ENCODE measurements at places on chromosomes 6 and 20. TPM values are rescaled to one million over a fixed set of nuclear protein-coding genes. Genes with fewer than 3 reads are reported as not detected.

- no peaks in the 10 kb centered on the region for H3K4me1 ChIP-seq
- no peak for DNase-seq
Observed at GRCh38 chr6:13355999-13356785, 27.9 kb upstream of the TBC1D7 start.

- DNase-seq: no peak
- H3K4me3 ChIP-seq: peak overlapping the region; percentile 4
- peaks cover 60% of the 10 kb centered on the region for H3K27me3 ChIP-seq
- H3K4me1 ChIP-seq: peaks cover 22% of the 10 kb centered on the region
Observed at GRCh38 chr6:5998711-5999687, 7.7 kb downstream of the NRN1 start.

- H3K4me1 ChIP-seq: no peaks in the 10 kb centered on the region
- no peak for DNase-seq
- no peaks in the 10 kb centered on the region for H3K27me3 ChIP-seq
Observed at GRCh38 chr6:82084324-82084920, 163.1 kb downstream of the IBTK start.

DNA sequence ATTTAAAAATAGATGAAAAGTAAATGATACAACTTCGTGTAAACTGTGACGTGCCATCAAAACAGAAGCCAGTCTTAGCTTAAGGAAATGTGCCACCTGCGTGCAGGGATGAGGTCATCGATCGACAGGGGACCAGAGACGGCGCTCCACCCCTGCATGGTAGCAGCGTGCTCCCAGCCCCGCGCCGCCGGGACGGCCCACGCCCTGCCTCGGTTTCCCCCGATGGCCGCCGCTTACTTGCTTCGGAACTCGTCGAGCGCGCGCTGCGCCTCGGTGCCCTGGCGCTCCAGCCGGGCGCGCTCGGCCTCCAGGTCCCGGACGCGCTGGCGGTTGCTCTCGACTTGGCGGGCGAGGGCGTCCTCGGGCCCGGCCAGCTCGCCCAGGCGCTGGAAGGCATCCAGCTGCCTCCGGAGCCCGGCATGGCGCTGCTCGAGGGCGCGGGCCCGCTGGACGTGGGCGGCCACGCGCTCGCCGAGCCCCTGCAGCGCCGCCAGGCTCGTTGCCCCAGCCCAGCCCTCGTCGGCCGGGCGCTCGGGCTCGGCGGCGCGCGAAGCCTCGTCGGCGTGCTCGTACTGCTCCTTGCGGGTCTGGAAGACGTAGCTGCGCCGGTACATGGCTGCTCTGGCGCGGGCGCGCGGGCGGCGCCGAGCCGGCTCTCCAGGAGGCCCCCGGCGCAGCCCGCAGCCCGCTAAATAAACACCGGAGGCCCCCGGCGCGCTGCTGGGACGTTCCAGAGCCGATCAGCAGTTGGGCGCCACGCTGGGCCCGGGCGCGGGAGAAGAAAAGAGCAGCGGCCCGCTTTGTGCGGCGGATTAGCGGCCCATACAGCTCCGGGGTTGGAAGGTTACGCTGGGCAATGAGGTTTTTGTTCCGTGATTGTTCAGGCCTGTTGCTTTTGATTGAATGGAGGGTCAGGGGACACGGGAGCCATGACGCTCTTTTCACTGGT lies at the start of gene BFSP1:
BFSP1 (minus strand) TSS at position 664 of the 949 bp plus-strand sequence; CDS start at position 614, 50 bp downstream.
- peak within 1 kb of the TSS; percentile 74 for H3K27ac ChIP-seq
- H3K4me1 ChIP-seq: peaks cover 12% of the 10 kb centered on the region
- DNase-seq: peak; percentile 73
- no peaks in the 10 kb centered on the region for H3K36me3 ChIP-seq
- H3K4me3 ChIP-seq: peak within 1 kb of the TSS; percentile 75

DNA sequence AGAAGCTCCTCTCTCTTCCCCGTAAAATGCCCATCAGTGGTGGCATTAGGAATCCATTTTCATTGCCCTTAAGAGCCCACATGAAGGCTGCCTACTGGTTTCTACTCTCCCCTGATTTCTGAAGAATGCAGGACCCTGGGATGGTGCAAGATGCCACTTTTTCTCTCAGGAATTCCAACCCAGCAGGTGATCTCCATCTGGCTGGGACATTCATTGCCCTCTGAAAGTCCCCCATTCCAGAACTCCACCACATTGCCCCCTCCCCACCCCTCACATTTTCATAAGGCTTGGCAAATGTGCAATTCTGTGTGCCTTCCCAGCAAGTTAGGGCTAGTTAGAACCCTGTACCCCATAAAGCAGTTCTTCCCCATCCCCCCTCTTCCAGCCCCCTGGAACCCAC lies 88.0 kb downstream of the BANF2 start:
- no peak for DNase-seq
- no peaks in the 10 kb centered on the region for H3K27me3 ChIP-seq
- no peaks in the 10 kb centered on the region for H3K36me3 ChIP-seq
- no peak overlapping the region for H3K27ac ChIP-seq
- H3K4me3 ChIP-seq: no peak overlapping the region
- no peaks in the 10 kb centered on the region for H3K4me1 ChIP-seq

DNA sequence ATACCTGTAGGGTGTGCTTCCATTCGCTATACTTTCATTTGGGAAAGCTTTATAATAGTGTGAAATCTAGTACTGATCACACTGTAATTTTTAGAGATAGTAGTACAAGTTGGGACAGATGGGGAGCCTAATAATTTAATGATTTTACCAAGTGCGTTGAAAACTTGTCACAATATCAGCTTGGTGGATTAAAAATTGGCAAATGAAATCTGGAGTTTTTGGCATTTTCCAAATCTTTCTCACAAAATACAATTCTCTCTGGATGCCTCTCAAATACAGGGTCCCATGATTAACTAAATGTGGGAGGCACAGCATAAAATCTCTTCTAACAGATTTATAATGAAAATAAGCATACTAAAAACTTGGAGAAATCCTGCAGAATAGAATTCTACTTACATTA lies 96.4 kb downstream of the PLCB4 start:
- H3K27ac ChIP-seq: no peak overlapping the region
- H3K27me3 ChIP-seq: no peaks in the 10 kb centered on the region
- no peaks in the 10 kb centered on the region for H3K4me1 ChIP-seq
- no peak for DNase-seq

- H3K27ac ChIP-seq: peak overlapping the region; percentile 99
- no peak for DNase-seq
- H3K4me3 ChIP-seq: peak overlapping the region; percentile 71
- peaks cover 2% of the 10 kb centered on the region for H3K4me1 ChIP-seq
- H3K36me3 ChIP-seq: no peaks in the 10 kb centered on the region
- H3K27me3 ChIP-seq: no peaks in the 10 kb centered on the region
Observed at GRCh38 chr6:26170951-26171841, 84.0 kb downstream of the HFE start.

The SMPDL3A gene
- total RNA-seq: 2.7 TPM

The SLC22A23 gene
- 42.0 TPM for total RNA-seq

The PTPRT gene
- 23.5 TPM for total RNA-seq

The ZKSCAN8 gene
- 8.7 TPM for total RNA-seq

All from ascending aorta (tissue), 2 donors.